NCI-H187 (cell line): ENCODE measurements at places on chromosomes 13 and 19.

DNA sequence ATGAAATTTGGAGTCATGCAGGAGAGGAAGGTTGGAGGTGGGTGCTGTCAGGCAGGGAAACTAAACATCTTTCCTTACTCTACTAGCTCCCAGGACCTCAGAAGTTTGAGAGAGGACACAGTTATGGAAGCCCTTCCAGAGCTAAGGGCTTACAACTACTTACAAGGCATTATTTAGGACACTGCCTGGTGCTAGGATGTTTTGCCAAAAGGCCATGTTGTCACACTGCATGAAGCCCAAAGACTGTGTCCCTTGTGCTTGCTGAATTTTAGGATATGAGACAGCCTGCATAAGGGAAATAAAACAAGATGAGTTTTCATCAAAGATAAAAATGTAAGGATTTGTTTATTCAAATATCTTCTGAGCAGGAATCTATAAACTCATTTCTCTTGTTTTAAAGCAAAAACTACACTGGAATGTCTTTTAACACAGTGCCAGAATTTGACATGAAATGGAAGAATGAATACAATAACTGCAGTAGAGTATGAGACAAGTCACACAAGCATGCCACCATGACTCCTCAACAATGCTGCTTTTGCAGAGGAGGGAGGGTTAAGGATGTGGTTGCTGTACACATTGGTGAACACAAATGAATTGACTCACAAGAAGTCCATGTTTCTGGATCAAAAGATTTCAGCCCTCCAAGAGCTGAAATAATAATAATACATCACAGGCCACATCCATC, 258.4 kb downstream of the SPRY2 start:
- no peak for DNase-seq

GRCh38 chr13:98892077-98892476, 85.8 kb downstream of the DOCK9 start:
- no peak for DNase-seq

DNA sequence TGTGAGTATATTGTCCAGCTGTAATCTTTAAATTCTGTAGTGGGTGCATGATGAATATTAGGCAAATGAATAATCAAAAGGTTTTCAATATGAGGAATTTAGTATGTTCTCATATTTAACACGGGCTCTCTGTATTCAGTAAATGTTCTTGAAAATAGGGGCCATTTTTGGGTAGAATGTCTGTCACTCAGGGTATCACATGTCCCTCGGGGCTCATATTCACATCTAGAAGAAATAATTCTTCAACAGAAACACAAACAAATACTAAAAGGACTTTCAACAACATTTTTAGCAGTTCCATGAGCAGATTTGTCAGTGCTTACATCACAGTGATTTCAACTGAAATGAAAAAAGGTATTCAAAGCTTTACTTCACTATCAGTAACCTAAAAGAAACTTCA, 1388.4 kb upstream of the MIR17HG start:
- DNase-seq = no peak

GRCh38 chr13:107111248-107111647, 543.3 kb upstream of the ARGLU1 start:
- no peak for DNase-seq

DNA sequence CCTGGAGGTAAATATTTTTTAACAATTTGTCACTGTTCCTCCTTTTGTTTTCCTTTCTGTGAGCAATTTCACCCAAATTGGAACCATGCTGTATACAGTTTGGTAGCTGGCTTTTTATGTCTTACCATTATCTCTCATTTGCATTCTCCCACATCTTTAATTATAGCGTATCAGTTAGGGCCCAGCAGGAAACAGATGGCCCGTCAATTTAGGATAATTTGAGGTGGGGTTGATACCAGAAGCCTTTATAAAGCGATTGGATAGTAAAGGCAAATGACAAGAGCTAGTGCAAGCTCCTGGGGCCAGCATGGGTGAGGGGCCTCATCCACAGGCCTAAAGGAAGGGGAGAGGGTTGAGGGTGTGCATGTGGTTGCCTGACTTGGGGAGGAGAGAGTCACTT, 3.8 kb upstream of the IFNL4 start:
- no peak for DNase-seq

- no peak for DNase-seq
Measured at GRCh38 chr19:15463861-15464371, 428 bp downstream of the RASAL3 start.
